Kasumi-1 (cell line): ENCODE measurements at places on chromosomes 4 and X.

GRCh38 chr4:159503236-159504008 lies 400.5 kb downstream of the RAPGEF2 start:
- DNase-seq: no peak

GRCh38 chr4:170805352-170805751 lies 715.6 kb upstream of the AADAT start:
- no peak for DNase-seq

DNA sequence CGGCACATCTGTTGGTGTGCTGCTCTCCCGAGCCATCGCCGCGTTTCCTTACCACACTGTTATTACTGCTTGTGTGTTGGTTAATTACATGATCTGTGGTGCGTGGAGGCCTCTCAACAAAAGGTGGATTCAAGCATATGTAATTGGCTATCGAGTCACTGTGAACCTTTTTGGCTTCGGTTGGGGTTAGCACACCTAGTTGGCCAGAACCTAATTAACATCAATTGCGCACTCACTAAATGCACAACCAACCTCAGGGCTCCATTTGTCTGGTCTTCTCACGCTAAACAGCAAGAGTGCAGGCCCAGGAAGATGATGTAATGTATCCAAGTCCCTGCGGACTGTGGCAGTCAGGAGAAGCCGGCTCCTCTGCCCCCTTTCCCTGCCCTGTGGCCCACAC lies 17.4 kb downstream of the ENPP6 start:
- no peak for DNase-seq

DNA sequence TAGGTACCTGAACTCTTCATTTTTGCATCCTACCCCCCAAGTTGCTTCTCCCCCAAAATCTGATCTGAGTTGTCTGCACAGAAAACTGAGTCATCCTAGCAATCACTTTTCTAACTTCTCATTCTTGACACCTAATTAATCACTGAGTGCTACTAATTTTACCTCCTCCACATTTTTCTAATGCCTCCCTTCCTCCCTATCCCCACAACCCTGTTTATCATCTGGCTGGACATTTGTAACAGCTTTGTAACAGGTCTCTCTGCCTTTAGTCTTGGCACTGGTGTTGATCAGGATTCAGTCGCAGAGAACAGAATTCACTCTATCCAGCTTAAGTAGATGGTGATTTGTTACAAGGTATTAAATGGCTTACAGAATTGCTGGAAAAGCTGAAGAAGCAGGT lies 303.9 kb upstream of the GATB start:
- no peak for DNase-seq

- DNase-seq: no peak
Measured at GRCh38 chr4:64598066-64598465, 188.8 kb upstream of the TECRL start.

GRCh38 chrX:102744307-102744706 lies 23.8 kb downstream of the GPRASP3 start:
- DNase-seq: no peak

GRCh38 chr4:153789741-153790499 lies 1.0 kb upstream of the SFRP2 start:
- DNase-seq: no peak

DNA sequence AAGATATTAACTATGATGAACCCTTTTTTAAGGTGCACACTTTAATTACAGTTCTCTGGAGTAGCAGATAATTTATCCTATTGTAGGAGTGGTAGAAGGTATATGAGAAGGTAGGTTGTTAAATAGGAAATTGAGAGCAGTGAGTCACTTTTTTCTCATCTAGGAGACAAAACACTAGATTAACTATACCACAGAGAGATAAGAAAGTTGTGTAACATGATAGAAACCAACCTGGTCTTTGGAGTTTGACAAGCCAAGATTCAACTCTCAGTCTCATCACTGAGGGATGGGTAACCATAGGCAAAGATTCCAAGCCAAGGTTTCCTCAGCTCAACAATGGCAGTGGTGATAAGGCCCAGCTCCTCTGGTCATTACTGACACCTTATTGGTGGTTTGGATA lies 104.0 kb downstream of the MAD2L1 start:
- DNase-seq: no peak

DNA sequence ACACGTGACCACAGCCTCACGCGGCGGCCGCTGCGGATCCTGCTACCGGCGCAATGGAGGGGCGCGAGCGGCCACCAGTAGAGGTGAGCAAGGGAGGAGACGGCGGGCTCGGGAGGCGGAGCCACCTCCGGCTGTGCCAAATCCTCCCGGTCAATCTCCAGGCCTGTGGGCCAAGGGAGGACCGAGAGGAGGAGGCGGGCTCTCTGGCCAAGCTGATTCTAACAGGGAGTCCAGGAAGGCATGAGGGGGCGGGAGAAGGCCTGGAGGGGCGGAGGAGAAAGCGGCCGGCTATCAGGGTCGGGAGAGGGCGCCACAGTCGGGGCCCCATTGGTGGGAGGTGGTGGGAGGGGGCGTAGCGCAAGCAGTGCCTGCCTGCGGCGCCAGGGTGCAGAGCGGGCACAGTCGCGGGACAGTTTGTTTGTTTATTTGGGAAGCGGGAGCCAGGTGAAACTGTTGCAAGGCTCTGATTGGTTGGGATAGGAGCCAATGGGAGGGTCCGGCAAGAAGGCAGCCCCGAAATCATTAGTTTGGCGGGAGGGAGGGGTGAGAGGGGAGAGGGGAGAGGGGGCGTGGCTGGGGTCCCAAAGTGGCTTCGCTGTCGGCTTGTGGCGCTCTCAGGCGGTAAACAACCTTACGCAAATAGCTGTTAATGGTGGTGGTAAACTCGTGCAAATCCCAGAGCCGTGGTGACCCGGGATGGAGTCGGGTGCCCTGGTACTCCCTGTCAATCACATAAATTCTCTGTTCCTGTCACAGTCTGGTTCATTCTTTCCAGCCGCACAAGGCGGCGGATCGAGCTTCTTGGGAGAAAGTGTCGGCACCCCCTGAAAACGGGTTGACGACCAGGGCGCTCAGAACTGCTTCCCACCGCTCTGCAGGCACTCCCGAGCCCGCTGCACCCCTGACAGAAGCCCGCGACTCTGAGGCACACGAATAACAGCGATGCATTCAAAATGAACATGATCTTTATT lies at the start of gene IRS4:
Gene IRS4, minus strand, starts transcription at position 55 of the 971 bp plus-strand sequence.
- no peak for DNase-seq
